Stimulated activated CD8-positive, alpha-beta memory T cell treated with anti-CD3 and anti-CD28 coated beads, Interleukin-7, amount 100 ng/mL, for 24 hours (primary cell): ENCODE measurements at places on chromosomes 6 and 20.

- no peak for DNase-seq
Measured at GRCh38 chr20:3188823-3189413, 15.6 kb downstream of the DDRGK1 start.

GRCh38 chr20:35271904-35272303, 6.0 kb downstream of the MMP24OS start:
- no peak for DNase-seq

DNA sequence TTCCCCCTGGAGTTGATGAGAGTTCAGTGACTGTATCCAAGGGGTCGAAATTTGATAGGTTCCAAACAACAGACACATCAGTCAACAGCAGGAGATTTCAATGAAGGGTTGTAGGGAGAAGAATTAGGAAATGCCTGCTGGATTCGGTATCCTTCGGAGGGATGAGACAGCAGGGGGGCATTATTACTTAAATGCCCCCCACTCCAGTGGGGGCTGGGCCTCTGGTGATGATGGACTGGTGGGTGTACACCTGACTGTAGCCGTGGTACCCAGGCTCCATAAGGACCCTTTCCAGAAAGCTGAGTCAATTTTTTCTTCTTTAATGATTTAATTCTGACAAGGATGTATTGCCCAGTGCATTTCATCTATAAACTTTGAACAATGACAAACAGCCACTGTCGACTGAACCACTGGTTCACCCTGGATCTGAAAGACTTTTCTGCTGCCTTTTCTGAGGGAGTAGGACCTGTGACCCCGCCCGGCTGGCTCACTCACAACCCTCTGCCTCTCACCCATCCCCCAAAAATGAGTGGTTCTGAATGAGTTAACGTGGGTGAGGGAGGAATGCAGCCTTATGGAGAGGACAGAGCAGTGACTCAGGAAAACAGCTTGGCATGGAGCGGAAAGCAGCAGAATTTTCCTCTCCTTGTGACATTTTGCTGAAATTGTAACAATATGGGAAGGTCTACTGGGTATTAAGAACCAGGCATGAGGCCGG, 41.0 kb downstream of the ZMYND8 start:
- no peak for DNase-seq

- no peak for DNase-seq
Measured at GRCh38 chr6:102488729-102489128, 1095.2 kb downstream of the GRIK2 start.

DNA sequence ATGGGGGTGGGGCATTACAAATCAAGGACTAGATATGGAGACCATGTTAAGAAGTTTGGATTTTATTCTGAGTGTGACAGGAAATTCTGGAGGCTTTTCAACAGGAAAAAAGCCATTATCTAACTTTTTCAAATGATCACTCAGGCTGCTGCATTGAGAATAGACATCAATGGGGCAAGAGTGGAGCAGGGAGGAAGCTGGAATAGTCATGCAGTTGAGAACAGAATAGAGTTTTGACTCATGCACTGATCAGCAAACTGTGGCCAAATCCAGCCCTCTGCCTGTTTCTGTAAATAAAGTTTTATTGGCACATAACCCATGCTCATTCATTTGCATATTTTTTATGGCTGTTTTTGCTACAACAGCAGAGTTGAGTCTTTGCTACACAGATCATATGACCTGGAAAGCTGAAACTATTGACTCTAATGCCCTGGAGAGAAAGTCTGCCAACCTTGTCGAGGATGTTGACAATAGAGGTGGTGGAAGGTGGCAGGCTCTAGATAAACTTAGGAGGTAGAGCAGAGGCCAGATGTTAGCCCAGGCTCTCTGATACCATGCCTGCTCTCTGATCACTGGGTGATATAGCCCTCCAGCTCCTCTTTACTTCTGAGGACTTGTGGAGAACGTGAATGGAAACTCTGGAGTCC, 441.8 kb downstream of the PTPRT start:
- DNase-seq: no peak
